ENCODE measurements at places on chromosomes 12 and 14.

DNA sequence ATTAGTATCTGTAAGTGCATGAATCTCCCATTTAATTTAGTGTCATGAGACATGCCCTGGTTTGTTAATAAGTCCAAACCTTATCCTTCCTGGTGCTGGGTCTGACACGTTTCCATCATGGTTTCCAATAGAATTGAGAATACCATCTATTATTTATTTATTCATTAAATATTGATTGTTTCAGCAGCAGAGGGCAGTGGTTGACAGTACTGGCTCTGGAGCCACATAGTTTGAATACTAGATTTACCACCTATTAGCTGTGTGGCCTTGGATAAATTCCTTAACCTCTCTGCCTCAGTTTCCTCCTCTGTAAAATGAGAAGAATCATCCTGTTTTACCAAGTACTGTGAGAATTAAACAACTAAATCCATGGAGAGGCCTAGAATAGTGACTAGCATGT, 941 bp upstream of the STAB2 start:
- no peak for DNase-seq

DNA sequence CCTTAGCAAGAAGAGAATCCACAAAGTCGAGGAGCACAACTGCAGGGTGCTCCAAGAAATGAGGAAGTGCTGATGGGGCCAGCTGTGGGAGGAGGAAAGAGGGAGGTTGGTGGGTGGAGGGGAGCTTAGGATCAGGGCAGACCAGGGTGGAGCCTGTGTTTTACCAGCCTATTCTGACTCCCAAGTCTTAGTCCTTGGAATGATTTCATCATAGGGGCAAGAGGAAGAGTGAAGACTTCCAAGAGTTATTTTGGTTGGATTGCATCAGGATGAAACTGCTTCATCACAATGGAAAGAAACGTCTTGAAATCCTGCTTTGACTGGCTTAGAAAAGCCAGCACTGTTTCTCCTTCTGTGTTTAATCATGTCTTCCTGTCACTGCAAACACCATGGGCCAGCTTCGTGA, 194.0 kb downstream of the DPF3 start:
- no peak for DNase-seq

- DNase-seq, result peak; percentile 84
Measured at GRCh38 chr14:31059152-31059924, 33.2 kb upstream of the STRN3 start.

GRCh38 chr14:91801358-91801757, 66.0 kb downstream of the TC2N start:
- DNase-seq, result no peak

DNA sequence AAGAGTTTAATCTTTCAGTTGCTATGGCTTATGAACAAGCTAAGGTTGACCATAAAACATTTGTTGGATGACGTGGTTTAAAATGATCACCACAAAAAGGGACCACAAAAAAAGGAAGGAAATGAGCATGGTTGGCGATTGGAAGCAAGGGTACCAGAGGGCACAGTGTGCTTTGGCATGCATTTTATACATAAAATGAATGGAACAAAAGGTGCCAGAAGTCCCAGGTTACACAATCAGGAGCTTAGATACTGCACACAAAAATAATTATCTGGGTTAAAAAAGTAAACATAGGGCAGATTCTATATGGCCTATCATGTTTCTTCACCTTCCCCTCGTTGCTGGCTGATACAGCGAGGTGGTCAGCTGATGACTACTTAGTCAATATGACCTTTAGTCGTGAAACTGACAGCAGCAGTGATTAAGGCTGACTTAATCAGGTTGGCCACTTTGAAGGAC, 50.7 kb downstream of the ZC3H14 start:
- no peak for DNase-seq

- DNase-seq, result no peak
Measured at GRCh38 chr14:42047421-42048055, 440.9 kb downstream of the LRFN5 start.

- DNase-seq, result no peak
Measured at GRCh38 chr12:65434737-65435136, 156.3 kb downstream of the MSRB3 start.

DNA sequence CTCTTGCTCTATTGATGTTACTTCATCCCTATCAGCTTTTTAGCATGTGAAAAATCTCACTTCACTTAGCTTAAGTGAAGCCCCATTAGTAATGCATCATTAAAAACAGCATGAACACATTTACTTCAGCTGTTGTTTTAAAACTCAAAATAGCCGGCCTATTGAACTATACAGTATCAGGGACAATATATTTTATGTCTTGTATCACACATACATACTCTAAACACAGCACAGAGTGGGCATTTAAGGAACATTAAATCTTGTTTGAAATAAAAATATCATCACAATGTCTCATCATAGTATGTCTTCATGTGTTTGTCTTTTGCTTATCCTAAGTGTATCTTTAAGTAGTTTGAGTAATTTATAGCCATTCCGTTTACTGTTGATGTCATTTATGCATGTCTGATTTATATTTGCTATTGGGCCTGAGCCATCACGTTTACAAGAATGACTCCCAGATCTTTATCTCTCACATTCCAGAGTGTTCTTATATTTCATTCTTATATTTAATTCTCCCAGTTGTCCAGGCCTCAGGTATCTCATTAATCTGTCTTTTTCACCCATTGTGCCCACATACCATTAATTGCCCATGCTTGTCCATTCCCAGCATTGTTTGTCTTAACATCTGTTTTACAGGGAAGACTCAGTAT, 57.5 kb downstream of the ARHGAP5 start:
- DNase-seq, result no peak

- DNase-seq, result no peak
Measured at GRCh38 chr12:21884936-21885335, 56.3 kb downstream of the ABCC9 start.

DNA sequence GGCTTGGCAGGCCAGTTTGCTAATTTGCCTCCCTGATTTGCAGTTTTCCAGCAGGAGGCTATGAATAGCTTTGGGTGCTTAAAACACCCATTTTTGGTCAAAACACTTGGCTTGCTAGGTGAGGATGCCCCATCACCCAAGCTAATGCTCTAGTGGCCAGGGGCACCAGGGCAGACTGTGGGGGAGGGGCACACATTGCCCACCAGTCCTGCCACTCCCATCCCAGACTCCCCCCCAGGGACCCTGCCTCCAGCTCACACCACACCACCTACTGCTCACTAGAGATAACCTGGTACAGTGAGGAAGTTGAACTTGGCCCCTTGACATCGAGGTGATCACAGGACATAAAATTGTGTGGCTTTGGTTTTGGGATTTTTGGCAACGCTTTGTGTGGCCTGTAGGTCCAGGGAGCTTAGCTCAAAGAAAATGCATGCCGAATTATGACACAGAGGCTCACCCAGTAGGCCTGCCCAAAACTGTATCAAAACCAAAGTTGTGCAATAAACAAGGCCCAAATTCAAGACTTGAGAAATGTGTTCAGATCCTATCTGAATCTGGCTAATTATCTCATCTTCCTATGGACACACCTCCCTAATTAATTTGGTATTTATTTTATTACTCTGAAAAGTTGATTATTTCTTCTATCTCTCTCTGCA, 4.3 kb downstream of the NUAK1 start:
- peak; percentile 70 for DNase-seq

DNA sequence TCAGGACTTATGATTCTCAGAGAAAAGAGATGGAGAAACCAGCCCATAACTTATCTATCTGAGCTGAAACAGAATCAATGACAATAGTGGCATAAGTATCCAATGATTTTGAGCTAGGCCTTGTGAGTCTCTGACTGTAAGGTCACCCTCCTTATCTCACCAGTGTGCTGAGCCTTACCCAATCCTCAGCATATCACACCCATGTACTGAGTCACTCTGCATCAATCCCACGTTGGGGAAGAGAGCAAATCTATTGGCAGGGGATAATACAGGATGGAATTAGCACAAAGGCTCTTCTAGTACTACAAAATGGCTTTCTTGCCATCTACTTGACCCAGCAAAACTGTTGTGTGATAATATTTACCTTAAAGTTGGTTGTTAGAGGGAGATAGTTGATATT, 997.8 kb downstream of the NRXN3 start:
- no peak for DNase-seq

- DNase-seq, result no peak
Measured at GRCh38 chr12:87679251-87679650, 349.9 kb downstream of the C12orf50 start.

DNA sequence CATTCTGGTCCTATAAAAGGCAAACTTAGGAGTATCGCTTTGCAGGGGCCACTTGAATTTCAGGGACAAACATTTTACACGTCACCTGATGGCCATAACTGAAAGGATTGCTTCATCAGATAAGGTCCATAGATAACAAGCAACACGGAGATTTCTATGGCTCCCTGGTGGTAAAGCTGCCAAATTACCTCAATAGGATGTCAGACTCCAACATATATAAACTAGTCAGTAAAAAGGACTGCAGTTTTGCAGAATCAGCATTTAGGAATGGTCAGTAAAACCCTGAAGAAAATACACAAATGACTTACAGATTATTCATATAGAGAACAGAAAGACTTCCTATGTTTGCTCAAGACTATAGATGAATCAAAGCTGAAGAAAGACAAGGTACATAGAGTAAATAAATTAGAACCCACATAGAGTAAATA, 66.1 kb upstream of the GRIP1 start:
- no peak for DNase-seq

Measured in endodermal cell (in vitro differentiated cells).